SHP77 treated with DMSO at 0.1 percent for 48 hours (cell line): ENCODE measurements at places on chromosomes 12 and 14.
A peak's percentile ranks its signal among the peaks of the same experiment; 100 is the strongest.

- no peak for DNase-seq
Observed at GRCh38 chr14:101823066-101823465, 61.6 kb downstream of the PPP2R5C start.

DNA sequence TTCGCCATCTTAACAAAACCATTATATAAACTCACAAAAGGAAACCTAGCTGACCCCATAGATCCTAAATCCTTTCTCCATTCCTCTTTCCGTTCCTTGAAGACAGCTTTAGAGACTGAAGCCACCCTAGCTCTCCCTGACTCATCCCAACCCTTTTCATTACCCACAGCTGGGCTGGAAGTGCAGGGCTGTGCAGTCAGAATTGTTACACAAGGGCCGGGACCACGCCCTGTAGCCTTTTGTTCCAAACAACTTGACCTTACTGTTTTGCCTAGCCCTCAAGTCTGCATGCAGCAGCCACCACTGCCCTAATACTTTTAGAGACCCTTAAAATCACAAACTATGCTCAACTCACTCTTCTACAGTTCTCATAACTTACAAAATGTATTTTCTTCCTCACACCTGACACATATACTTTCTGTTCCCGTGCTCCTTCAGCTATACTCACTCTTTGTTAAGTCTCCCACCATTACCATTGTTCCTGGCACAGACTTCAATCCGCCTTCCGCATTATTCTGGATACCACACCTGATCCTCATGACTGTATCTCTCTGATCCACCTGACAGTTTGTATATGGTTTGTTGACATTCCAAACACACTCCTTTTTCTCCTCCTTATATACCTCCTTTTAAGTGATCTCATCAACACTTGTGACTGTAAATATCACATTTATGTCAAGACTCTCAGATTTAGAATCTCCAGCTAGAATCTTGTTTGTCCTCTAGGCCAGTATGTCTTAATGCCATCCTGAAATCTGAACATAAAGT lies 208.7 kb downstream of the KITLG start:
- no peak for DNase-seq

- DNase-seq: no peak
Observed at GRCh38 chr14:91883753-91884152, 16.4 kb upstream of the TC2N start.

GRCh38 chr12:26971963-26972362 lies 33.7 kb downstream of the FGFR1OP2 start:
- no peak for DNase-seq

GRCh38 chr12:3161861-3162260 lies 84.7 kb downstream of the TSPAN9 start:
- DNase-seq: no peak

- no peak for DNase-seq
Observed at GRCh38 chr12:46916796-46917419, 91.1 kb upstream of the SLC38A4 start.

DNA sequence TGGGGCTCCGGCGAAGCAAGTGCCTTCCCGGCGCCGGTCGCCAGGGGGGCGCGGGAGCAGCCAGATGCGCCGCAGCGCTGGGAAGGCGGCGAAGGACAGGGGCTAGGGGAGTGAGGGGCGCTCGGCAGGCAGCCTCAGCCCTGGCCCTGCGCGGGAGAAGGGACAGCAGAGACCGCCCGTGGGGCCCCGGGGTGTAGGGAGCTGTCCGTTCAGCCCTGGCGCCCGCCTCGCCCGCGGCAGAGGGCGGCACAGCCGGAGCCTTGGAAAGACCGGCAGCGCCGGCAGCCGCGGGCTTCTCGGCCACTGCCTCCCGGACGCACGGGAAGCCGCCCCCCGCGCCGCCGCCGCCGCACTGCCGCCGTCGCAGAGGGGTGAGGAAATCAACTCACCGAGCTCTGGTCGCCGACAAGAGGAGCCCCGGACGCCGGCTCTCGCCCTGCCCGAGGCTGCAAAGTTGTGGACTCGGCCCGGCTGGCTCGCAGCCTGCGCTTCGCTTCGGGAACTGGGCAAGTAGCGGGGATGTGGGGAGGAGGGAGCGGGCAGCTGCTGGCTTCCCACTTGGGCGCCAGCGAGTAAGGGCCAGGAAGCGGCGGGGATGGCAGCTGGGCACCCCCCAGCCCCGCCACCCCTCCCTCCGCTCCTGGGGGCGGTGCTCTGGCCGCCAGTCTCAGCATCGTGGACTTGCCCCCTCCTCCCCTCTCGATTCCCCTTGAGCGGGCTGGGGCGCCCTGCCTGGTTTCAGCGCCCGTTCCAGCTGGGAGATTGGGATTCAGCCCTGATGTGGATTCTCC lies at the start of gene ZDHHC22:
Gene ZDHHC22, minus strand, starts transcription at position 578 of the 791 bp plus-strand sequence. CDS start 2,053 bp downstream, outside the sequence.
- DNase-seq: peak; percentile 47

DNA sequence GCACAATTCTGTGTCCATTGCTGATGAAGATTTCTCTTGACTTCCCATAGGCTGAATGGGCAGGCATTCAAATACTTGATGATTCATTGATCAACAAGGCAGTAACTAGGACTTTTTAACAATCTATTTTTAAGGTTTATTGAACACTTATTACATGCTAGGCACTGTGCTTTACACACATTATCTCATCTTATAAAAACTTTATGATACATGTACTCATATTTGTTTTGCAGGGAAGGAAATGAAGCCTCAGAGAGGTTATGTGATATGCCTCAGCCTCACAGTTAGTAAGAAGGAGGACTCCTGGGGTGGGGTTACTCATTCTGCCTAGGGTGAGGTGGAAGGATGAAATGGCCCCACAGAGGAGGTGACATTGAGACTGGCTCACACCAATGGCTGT lies 12.9 kb upstream of the EMP1 start:
- DNase-seq: no peak
